COR-L47 (cell line): ENCODE measurements at places on chromosomes 11 and 22.
A peak's percentile ranks its signal among the peaks of the same experiment; 100 is the strongest.

DNA sequence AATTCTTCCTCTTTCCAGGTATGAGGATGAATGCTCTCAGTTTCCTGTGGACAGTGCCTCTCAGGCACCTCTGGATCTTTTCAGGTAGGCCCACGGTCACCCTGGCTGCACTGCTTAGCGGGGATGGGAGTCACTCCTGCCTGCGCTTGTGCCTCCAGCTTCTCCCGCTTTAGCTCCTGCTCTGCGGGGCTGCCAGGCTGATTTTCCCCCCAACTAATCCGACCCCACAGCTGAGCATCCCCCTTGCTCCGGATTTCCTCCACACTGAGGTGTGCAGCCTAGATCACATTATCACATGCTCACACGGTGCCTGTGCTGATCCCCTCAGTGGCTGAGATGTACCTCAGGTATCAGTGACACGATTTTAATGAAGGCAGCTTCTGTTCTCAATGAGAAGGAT is 879.1 kb downstream of the OPCML start:
- DNase-seq = no peak

DNA sequence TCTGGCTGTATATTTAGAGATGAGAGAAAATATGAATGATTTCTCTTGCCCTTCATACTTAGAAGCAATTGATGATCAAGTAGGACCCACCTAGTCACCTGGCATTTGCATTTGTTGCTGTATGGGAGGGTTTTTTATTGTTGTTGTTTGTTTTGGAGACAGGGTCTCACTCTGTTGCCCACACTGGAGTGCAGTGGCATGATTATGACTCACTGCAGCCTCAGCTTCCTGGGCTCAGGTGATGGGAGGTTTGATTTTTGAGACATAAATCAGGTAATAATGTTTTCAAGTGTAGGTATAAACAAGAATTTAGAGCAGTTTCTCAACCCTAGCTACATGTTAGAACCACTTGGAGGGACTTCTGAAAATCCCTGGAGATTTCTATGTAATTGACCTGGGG is 63.0 kb downstream of the TNRC6B start:
- no peak for DNase-seq

- DNase-seq = no peak
These were observed 99.3 kb downstream of the RASSF10 start for GRCh38 chr11:13108416-13108815.

DNA sequence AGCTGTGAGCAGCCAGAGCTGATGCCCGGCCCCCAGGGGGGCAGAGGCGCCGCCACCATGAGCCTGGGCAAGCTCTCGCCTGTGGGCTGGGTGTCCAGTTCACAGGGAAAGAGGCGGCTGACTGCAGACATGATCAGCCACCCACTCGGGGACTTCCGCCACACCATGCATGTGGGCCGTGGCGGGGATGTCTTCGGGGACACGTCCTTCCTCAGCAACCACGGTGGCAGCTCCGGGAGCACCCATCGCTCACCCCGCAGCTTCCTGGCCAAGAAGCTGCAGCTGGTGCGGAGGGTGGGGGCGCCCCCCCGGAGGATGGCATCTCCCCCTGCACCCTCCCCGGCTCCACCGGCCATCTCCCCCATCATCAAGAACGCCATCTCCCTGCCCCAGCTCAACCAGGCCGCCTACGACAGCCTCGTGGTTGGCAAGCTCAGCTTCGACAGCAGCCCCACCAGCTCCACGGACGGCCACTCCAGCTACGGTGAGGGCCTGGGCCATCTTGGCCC is 6.1 kb downstream of the CDC42EP1 start:
- no peak for DNase-seq

GRCh38 chr11:24496736-24497725 is at the start of gene LUZP2:
Gene LUZP2 (plus strand): TSS chr11:24497053.
- DNase-seq = peak; percentile 40

- no peak for DNase-seq
These were observed 34.0 kb downstream of the RTL6 start for GRCh38 chr22:44464000-44464399.

GRCh38 chr11:72721689-72722049 is 30.5 kb downstream of the ARAP1 start:
- no peak for DNase-seq

DNA sequence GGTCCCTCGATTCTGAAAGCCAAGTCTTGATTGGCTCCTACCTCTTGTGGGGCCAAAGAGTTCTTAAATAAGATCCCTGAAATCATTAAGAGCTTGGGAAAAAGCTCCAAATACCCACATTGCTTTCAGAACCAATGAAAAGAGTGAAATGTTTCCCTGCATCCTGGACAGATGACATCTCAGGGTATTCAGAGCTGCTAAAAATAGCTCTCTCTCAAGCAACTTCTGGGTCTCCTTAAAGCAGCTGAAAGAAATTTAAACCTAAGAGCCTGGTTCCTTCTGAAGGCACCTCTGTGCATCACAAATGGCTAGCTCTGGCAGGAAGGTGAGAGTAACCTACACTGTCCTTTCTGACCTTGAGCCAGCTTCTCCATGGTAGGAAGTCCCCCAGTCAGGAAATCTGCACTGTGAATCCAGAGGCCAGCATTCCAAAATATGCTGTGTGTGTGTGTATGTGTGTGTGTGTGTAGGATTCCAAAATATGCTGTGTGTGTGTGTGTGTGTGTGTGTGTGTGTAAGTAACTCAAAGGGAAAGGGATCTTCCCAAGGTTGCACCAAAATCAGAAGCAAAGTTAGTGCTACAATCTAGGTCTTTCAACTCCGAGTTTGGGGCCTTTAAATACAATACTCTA is 50.1 kb downstream of the RELT start:
- no peak for DNase-seq

DNA sequence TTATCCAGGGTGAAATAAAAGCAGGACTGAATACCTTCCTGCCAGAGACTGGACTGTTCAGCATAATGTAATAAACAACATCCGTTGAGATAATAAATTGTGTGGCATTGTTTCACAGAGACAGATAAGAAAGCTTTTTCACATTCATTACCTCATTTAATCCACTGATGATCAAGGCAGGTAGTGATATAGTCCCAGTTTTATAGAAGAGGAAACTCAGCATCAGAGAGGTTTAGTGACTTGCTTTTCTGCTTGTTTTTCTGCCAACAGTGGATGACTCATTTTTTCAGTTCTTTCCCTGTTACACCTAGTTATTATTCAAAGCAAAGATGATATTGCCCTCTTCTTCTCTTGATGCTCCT is 4.0 kb downstream of the MYO18B start:
- DNase-seq = no peak

- DNase-seq = peak; percentile 97
These were observed at the start of gene ZDHHC5 for GRCh38 chr11:57667736-57668433. Gene ZDHHC5 (plus strand): TSS chr11:57668114. CDS start chr11:57673091, 4,977 bp downstream.
